Osteocyte (in vitro differentiated cells): ENCODE measurements at places on chromosomes 12 and 14. TPM values are rescaled to one million over a fixed set of nuclear protein-coding genes. Genes with fewer than 3 reads are reported as not detected.

- H3K36me3 ChIP-seq, result peaks cover 3% of the 10 kb centered on the region
- peaks cover 6% of the 10 kb centered on the region for H3K4me1 ChIP-seq
- no peaks in the 10 kb centered on the region for H3K27me3 ChIP-seq
- no peak for DNase-seq
Observed at GRCh38 chr14:64994540-64994939, 7.8 kb downstream of the FNTB start.

DNA sequence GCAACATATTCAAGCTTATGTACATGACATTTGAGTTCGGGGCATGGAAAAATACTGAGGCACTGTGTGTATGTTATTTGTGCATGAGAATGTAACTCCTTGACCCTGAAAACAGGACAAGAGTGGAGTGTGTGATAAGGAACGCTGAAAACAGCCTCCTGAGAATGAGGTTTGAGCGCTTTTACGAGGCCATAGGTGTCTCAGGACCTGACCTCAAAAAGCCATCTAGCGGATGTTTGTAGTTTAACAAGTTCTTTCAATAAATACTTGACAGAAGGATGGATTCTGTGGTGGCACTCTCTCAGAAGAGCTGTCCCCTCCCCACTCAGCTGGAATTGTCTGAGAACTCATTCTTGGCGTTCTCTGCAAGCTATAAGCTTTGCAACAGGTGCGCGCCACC, 350.5 kb upstream of the TMTC1 start:
- H3K27ac ChIP-seq, result no peak overlapping the region
- no peak overlapping the region for H3K4me3 ChIP-seq
- DNase-seq, result no peak
- H3K36me3 ChIP-seq, result no peaks in the 10 kb centered on the region

DNA sequence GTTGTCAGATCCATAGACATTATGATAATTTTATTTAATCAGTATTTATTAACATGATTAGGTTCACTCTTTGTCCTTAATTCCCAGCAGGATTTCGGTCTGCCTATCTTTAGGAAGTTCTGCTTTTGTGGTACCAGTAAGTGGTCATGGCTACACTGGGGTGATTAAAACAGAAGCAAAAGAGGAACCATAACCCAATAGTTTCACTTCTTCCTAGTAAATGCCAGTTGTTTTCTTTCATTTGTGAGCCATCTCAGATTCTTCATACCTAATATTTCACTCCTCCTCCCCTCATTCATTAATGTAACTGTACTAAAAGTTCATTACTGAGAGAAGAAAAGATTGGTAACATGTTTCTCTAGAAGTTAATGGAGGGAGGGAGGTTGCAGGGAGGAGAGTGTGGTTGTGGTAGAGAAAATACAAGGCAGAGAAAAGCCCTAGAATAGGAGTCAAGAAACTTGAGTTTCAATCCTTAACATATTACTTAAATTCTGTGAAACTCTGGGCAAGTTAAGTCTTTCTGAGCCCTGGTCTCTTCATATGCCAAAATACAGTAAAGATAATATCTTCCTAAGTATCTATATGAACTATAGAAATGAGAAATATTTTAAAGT, 101.2 kb downstream of the PEBP1 start:
- no peaks in the 10 kb centered on the region for H3K4me1 ChIP-seq
- no peak for DNase-seq

DNA sequence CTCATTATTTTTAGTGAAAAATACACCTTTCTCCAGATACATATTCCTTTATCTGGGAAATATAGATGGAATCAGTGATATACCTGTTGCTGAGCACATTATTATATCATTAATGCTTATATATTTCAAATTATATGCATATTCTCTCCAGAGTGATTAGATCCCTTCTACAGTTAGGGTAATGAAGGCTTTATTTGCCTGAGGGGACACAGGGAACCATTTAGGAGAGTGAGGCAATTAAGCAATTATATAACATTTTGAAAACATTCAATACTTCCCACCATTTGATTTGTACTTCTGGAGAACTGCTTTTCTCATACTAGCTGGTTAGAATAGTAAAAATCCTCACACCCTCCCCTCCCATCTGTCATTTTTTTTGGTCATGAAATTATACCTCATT, 212.8 kb upstream of the NOVA1 start:
- no peak overlapping the region for H3K4me3 ChIP-seq
- no peak for DNase-seq
- H3K27ac ChIP-seq, result no peak overlapping the region
- H3K27me3 ChIP-seq, result no peaks in the 10 kb centered on the region

GRCh38 chr14:49447540-49448107, 138.6 kb downstream of the RPS29 start:
- peaks cover 34% of the 10 kb centered on the region for H3K27me3 ChIP-seq
- H3K4me1 ChIP-seq, result no peaks in the 10 kb centered on the region
- no peak for DNase-seq
- no peaks in the 10 kb centered on the region for H3K36me3 ChIP-seq

Gene FOXN4
- total RNA-seq, result not detected in 2 replicates
